AG08395 (cell line): ENCODE measurements at places on chromosomes 1 and 21.

GRCh38 chr1:160748181-160748877 lies 9.3 kb downstream of the SLAMF7 start:
- no peak for DNase-seq

DNA sequence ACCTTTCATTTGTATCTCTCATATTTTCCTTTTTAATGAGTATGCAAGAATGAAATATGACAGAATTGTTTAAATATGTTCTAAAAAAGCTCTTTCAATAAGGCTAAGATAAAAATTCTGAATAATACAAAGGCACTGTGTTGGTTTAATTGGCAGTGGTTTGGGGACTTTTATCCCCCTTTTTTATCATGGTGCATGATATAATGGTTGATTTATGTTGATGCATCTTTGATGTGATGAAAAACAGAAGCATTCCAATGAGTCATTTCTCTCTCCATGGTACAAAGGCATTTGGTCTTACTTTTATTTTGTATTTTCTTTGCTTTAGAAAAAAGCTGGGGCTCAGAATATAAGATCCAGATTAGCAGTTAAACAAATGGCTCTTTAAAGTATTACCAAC lies 127.2 kb upstream of the GREM2 start:
- peak; percentile 31 for DNase-seq

GRCh38 chr1:207866471-207867135 lies 44.3 kb downstream of the CD34 start:
- DNase-seq: peak; percentile 35

- no peak for DNase-seq
Observed at GRCh38 chr1:172623748-172624147, 35.2 kb upstream of the FASLG start.

GRCh38 chr1:166902279-166902678 lies 26.2 kb upstream of the TADA1 start:
- DNase-seq: peak; percentile 36

DNA sequence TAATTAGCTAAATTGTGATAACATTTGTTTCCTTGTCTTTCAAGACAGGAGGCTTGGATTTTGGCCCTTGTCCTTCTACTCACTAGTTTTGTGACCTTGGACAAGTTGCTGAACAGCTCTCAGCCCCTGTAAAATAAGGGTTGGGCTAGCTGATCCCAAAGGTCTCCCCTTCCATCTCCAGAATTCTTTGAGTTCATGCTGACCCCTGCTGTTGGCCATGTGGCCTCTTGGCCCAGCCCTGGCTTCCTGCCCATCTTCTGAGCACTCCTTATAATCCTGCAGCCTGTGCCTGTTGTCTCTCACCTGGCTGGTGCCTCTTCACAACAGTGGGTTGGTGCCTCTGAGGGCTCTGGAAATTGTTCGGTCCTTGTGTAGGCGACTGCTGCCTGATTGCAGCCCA lies 10.1 kb downstream of the PTGFRN start:
- DNase-seq: no peak

GRCh38 chr1:196481616-196482015 lies 126.6 kb downstream of the KCNT2 start:
- DNase-seq: no peak

GRCh38 chr1:55064861-55065263 lies 25.5 kb downstream of the PCSK9 start:
- DNase-seq: peak; percentile 52

DNA sequence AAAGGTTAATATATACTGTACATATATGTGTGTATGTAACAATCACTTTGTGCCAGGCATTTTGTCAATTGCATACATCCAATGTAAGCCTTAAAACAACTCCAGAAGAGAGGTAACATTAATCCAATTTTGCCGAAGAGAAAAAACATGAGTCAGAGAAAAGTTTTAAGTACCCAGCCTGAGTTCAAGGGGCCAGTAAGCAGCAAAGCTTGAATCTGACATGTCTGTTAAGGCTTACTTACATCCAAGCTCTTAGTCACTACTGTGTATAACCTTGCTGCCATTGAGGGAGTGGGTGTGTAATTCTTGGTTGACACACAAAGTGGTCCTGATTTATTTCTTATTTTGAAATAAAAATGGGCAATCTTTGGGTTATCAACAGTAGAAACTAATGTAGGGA lies 360.4 kb upstream of the LYPLAL1 start:
- DNase-seq: no peak

- DNase-seq: no peak
Observed at GRCh38 chr1:170790175-170790574, 126.2 kb downstream of the PRRX1 start.

DNA sequence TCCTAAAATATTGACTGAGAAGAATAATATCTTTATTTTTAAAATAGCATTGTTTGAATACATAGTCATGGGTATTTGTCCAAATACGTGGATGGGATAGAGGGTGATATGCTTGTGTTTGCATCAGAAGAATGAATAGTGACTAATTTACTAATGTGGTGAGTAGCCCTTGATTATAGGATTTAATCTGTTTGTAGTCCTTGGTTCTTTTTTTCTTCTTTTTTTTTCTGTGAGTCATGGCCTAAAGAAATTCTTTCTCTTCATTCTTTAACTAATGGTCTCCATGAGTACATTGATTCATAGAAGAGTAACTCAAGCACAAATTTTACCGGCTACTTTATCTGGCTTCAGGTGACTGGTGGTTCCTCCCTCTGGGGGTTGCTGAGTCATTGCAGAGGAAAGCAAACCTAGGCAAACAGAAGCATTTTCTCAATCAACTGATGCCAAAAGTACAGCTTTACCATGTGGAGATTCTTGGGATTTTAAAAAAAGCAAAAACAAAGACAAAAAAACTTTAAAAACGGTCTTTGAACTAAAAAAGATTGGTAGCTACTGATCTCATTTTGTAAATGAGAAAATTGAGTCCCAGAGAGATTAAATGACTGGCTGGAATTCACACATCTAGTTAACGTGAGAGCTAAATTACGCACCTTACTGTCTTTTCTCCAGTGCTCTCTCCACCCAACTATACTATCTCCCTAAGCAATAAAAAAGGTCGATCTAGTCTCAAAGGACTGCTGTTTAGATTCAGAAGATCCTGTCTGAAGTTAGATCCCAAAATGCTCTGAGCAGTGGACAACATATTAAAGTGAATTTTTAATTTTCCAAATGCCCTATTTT lies 40.5 kb downstream of the AK5 start:
- DNase-seq: peak; percentile 67

DNA sequence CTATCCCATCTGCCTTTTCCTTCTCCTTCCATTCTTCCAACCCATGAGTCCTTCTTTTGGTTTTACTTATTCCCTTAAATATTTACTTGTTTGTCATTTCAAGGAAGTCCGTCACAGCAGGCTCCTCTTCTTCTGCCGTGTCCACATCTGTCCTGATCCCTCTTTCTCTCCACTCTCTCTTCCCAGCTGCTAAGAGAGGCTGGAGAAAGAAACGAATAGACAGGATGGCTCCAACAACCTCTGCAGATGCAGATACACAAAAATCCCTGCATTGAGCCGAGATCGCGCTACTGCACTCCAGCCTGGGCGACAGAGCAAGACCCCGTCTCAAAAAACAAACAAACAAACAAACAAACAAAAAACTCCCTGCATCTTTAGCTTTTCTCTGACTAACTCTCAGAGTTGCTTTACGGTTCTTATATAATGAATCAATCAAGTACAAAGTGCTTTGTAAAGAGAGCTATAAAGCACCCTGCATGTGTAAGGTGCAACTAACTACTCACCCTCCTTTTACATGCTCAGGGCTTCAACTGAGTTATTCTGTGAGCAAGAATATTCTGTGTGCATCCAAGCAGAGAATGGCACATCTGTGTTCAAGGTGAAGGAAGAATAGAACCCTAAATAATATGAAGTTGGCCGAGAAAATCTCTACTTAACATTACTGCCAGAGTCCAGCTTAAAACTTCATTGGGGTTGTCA lies 3.8 kb upstream of the SAMD13 start:
- DNase-seq: peak; percentile 4

DNA sequence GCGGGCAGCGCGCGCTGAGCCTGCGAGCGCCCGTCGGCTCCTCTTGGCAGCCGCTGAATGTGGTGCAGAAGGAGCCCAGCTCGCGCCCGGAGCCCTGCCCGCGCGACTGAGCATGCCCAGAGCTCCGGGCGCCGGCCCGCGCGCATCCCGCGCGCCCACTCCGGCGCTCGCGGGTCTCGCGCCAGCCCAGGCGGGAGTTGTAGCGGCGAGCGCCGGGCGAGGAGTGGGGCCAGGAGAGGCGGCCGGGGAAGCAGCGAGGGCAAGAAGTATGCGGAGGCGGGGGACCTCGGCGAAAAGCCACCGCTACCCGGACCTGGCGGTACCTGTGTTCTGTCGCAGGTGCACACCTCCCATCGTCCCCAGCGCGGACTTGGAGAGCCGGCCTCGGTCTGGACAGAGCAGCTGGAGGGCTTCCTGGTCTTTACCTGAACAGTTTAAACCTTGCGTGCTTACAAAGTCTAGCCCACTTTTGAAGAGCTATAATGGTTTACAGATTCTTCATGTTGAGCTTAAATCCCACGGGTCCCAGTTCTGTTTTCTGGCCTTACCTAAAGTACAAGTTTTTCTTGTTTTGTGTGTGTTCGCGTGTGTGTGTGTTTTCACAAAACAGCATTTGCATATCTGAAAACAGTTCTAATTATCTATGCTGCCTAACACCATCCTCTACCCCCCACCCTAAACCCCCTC lies at the start of gene DDAH1:
TSS of gene DDAH1 (minus strand) at position 61 of the 687 bp plus-strand sequence. CDS start 114 bp downstream, outside the sequence.
- DNase-seq: peak; percentile 70

DNA sequence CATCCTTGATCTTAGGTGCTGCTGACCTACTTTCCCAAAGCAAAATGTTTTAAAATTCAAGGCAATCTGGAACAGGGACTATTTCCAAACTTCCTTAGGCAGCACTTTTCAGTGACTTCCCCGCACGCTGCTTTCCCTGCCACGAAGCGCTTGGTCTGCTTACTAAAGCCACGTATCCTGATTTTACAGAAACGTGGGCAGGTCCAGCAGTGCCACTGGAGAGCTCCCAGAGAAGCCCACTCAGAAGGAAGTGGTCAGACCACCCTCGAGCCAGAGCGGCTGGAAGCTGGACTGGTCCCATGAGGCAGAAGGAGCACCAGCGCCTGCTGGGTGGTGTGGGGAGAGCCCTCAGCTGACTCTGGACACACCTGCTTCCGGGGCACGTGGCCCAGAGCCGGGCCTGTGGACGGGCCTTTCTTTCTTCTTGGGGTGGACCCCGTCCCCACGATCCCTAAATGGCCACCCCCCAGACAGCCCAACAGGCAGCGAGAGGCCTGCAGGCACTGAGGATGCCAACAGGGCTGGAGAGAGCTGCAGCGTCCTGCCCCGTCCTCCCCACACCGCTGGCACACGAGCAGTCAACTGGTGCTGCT lies 23.2 kb downstream of the PTTG1IP start:
- no peak for DNase-seq

GRCh38 chr1:93615582-93616150 lies 66.0 kb downstream of the BCAR3 start:
- DNase-seq: peak; percentile 71

DNA sequence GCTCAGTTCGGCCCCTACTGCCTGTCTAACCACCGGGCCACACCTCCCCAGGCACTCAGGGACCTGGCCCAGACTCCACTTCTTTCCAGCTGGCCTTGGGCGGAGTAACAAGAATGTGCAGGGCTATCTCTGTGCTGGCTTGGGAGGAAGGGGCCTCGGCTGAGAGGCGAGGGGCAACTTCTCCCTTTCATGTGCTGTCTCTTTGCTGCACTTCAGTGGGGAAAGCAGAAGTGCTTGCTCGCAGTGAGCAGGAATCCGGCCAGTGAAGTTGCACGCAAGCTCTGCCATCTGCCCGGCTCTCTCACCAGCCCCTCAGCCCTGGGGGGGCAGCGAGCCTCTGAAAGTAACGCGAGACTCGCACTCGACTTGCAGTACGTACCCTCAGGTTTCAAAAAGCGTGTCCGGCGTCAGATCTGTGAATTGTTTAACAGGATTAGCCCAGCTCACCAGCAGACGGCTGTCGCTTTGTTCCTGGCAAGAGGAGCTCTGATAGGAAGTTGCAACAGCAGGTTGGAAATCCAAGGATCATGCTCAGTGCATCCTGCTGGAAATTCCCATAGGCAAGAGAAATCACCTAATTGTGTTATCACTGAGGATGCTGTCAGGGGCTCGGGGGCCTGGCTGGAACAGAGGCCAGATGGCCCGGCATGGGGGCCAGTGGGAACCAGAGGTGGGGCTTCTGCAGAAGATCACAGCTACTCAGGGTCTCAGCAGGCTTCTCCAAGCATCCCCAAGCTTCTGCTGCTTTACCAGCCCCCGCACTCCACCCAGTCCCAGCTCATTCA lies 221.1 kb downstream of the NPHP4 start:
- no peak for DNase-seq

DNA sequence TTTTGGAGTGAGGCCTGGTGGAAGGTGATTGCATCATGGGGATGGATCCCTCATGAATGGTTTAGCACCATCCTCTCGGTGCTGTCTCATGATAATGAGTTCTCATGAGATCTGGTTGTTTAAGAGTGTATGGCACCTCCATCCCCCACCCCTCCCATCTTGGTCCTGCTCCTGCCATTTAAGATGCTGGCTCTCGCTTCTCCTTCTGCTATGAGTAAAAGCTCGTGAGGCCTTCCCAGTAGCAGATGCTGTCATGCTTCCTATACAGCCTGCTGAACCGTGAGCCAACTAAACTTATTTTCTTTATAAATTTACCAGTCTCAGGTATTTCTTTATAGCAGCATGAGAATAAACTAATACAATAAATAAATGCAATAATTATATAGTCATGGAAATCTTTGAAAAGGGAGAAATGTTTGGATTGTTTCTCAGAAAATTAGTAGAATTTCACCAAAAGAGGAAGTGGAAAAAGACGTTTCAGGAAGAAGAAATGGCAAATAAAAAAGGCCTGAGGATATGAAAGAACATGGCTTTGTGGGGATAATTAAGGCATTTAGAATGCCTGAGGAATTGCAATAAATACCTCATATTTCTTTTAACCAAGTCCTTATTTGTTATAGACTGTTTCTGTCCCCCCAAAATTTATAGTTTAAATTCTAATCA lies 451.2 kb upstream of the ADGRL4 start:
- DNase-seq: no peak

DNA sequence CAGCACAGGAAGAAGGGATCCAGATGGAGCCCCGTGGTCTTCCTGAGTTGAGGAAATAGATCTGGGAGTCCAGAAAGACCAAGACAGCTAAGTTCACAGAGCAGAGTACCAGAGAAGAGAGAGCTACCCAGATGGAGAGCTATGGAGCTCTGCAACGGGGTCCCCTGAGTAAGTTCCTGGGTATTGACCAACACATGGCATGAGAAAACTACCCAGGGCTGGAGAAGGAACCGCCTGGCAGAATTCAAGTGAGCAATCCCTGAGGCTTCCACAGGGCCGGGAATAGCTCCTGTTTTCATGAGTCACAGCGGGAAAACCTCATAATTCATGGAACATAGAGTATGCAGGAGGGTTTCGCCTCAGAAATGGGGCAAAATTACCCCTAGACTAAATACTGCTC lies 19.7 kb downstream of the STPG1 start:
- DNase-seq: peak; percentile 83

GRCh38 chr21:39675993-39676661 lies 63.4 kb downstream of the B3GALT5 start:
- peak; percentile 57 for DNase-seq

- DNase-seq: peak; percentile 97
Observed at GRCh38 chr1:248821101-248821500, 4.6 kb downstream of the SH3BP5L start.

DNA sequence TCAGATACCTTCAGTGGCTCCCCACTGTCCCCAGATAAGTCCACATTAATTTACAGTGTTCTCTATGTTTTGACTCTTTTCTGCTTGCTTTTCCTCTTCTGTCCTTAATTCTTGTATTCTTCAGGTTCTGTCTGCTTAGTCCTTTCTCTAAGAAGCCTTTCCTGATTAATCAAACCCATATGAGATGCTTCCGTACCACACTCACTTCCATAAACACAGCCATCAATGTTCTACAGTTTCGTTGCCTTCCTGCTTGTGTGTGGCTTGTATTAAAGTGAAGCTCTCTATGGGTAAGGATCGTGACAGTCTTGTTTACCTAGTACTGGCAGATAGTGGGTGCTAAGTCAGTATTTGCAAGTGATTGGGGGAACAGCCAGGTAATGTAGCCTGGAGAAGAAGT lies 75.9 kb downstream of the PRDM2 start:
- DNase-seq: peak; percentile 31
